ENCODE measurements at places on chromosomes 6 and 20.
A peak's percentile ranks its signal among the peaks of the same experiment; 100 is the strongest.

- no peak for DNase-seq
Observed at GRCh38 chr6:42522036-42522435, 41.8 kb upstream of the UBR2 start.

DNA sequence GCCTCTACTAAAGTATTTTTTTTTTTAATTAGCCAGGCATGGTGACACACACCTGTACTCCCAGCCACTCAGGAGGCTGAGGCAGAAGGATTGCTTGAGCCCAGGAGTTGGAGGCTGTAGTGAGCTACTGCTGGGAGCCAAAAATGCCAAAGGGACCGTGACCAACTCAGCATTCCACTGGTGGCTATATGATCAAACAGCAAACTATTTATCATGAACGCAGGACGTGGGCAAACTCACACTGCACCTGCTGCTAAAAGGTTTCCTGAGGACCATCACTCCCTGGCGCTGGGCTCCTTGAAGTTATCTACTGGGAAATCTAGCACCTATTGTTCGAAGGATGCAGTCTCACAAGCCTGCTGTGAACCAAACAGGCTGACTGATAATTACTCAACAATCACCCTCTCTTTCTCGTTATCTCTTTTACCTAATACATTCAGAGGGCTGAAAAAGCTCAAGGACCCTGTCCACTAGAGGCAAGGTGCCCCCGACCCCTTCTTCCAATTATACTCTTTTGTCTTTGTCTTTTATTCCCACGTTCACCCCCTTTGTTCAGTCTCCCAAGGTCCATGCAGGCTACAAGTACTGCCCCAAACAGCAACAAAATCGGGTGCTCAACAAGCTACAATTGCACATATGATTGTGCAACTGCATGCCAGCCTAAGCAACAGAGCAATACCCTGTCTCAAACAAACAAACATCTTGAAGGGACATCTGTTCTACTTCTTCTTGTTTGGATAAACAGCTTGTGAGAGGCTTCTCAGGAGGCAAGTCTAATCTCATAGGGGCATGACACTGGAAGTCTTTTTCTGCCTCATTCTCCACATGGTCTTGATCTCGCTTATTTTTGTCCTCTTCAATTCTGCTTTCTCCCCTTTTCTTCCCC lies 47.7 kb upstream of the PLN start:
- no peak for DNase-seq

GRCh38 chr6:18400831-18401446 lies 13.8 kb downstream of the RNF144B start:
- no peak for DNase-seq

- DNase-seq = no peak
Observed at GRCh38 chr6:129747588-129748112, 37.7 kb upstream of the ARHGAP18 start.

DNA sequence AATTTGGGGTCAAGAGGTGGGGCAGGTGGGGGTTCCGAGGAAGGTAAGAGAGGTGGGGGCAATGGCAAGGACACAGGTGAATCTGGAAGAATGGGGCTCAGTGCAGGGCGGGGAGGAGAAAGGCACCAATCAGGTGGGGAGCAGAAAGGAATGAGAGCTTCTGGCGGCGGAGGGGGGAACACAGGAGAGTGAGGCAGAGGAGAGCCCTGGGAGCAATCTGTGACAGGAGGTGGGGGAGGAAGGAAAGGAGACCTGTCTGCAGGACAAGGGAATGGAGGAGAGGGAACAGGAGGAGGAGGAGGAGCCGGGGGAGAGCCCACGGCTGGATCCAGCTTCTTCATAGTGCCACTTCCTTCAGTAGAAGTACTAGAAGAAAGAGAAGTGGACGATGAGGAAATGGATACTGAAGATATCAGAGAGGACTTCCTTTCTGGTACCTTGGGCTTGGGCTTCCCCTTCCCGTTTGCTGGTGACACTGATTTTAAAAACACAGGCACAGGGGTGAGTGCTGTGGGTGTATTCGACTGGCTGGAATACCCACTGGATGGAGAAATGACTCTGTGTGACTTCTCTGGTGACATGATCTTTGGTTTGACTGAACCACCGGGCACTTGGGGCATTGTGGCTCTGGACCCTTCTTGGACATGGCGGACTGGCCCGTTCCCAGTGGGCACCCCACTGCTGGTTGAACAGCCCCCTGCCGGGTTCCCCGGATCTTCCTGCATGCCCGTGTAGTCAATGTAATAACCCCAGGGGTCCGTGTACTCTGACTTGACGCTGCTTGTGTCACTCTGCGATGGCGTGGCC lies 27.4 kb downstream of the HEBP2 start:
- DNase-seq = no peak

- DNase-seq = no peak
Observed at GRCh38 chr20:46741924-46742668, 32.6 kb downstream of the SLC2A10 start.

DNA sequence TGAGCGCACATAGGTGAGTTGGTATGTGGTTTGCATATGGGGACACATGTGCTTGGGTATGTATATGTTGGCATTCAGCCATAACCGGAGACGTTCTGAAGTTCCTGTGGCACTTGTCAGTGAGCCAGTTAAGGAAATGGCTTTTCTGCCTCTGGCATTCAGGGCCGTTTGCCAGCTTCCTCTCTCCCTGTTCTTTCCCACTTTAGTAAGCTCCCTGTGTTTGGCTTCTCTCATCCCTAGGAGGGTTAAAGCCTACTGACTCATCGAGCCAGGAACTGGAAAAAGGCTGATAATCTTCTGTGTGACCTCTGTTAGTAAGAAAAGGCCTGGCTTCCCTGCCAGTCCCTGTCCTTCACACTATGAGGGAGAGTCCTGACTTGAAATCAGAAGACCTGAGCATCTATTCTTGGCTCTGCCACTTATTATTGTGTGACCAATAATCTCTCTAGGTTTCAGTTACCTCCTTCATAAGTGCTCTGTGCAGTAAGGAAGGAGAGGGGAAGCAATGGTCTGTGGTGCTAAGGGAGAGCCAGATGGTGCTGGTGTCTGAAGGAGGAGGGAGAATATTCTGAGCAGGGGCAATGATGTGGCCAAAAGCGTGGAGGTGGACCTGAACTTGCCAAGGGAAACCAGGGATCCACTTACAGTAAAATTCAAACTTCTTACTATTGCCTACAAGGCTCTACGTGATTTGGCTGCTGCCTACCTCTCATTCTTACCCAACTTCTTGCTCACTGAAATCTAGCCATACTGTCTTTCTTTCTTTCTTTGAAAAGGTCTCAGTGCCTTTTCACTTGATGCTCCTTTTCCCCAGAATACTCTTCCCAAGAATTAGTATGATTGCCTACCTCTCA lies 31.4 kb downstream of the ACSS2 start:
- DNase-seq = peak; percentile 93

- DNase-seq = no peak
Observed at GRCh38 chr6:62391358-62391757, 105.3 kb upstream of the KHDRBS2 start.

DNA sequence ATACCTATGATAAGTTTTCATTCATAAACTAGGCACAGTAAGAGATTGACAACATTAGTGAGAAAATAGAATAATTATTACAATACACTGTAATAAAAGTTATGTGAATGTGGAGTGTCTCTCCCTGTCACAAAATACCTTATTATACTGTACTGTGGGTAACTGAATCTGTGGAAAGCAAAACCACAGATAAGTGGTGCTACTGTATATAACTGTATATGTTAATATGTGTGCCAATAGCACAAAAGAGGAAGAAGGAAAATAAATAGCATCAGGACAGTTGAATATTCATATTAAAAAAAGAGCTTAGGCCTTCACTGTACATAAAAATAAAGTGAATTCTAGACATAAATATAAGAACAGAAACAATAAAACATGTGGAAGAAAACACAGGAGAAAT lies 243.5 kb downstream of the CDKAL1 start:
- DNase-seq = no peak

- peak; percentile 39 for DNase-seq
Observed at GRCh38 chr6:52815167-52816092, 11.8 kb upstream of the GSTA1 start.

- no peak for DNase-seq
Observed at GRCh38 chr6:46510651-46511050, 19.4 kb upstream of the RCAN2 start.

DNA sequence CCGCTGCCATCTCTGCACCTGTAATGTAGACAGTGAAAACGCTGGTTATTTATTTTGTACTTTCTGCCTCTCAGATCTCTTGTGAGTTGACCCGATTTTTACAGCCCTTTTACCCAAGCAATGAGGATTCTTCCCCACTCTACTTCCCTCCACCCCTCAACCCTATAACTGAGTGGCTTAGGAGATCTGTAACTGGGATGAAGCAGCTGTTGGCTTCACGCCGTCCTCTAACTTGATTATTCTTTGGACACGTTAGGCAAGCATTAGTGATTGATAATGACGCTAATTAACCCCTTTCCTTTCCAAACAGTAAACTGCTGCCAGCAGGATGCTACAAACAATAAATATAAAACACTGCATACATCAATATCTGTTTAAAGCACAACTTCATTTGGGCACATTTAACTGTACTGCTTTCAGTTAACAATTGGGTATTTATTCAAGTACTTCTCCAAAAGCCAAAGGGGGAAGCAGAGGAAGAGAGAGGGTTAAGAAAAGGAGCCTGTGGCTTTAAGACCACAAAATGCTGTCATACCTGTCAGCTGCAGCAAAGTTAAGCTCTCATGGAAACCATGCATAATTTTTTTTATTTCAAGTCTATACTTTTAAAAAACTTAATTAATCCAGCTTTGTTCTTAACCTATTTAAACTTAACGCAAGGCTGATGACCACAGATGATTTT lies 21.2 kb downstream of the TFAP2A start:
- DNase-seq = no peak

All from SW480 (cell line).